ENCODE measurements at places on chromosomes 11 and 22.

DNA sequence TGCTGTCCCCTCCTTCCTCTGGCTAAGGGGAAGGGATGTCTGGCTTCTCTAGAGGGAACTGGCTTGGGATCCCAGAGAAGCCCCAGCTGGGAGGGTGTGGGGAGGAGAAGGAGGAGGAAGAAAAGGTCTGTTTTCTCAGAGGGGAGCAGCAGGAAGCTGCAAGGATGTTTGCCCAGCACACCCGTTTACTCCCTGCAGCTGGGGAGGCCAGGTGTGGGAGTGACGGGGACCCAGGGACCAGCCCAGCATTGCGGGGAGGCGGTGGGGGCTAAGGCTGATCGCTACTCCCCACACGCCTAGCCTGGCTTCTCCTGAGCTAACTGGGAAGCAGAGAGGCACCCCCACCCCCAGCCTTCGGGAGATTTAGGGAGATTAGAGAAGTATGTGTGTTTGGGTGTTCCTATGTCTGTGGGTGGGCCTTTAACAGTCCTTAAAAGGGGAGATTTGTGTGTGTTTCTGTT is 3.9 kb downstream of the CREB3L1 start:
- DNase-seq: no peak

DNA sequence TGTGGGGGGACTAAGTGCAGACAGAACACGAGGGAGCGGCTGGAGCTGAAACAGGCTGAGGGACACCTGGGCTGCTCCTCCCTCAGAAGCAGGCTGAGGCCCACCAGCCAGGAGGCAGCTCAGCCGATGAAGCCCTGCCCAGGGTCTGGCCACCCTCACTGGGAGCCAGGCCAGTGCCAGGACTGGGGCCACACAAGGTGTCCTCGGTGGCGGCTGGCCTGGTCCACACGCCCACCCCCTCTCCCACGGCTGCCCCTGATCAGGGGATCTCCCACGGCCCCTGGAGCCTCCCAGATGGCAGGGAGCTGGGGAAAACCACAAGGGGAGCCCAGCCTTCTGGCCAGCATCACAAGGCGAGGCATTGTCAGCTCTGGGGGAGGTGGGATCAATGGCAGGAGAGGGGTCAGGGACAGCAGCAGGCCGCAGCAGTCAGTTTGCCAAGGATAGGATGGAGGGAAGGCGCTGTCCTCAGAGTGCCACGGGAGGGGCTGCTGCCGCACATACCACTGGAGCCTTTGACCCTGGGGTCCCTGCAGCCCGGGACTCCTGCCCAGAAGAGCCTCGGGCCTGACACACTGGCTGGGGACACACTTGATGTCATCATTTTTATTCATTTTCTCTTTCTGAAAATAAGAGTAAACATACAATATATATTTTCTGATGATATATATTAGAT is 11.7 kb upstream of the RASL10A start:
- no peak for DNase-seq

DNA sequence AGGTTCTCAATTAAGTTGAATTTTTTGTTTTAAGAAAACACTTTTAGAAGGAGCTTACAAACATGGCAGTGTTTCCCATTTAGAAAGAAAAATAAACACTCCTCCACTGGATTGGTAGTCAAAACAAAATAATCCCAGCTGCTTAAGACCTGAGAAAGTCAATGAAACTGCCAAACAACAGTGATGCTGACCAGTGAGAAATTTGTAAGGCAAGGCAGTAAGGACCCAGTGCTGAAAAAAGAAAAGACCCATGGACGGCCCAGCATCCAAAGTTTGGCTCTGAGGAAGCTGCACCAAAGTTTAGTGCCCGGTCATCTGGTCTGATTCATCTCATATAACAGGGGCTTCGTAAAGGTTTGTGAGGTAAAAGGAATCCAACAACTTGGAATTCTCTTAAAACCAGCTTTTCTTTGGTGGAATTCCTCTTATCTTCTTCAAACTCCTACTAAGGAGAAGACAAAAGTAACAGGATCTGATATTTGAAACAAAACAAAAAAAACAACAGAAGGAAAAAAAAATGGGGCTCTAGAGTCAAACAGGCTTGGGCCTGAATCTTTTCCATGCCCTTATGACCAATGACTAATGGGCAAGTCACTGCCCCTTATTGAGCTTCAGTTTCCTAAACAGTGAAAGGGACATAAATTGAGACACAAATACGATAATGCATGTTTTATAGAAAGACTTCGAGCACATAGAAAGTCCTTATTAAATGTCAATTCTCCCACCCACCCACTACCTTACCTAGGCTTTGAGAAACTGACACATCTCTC is 383.0 kb upstream of the NARS2 start:
- DNase-seq: no peak

DNA sequence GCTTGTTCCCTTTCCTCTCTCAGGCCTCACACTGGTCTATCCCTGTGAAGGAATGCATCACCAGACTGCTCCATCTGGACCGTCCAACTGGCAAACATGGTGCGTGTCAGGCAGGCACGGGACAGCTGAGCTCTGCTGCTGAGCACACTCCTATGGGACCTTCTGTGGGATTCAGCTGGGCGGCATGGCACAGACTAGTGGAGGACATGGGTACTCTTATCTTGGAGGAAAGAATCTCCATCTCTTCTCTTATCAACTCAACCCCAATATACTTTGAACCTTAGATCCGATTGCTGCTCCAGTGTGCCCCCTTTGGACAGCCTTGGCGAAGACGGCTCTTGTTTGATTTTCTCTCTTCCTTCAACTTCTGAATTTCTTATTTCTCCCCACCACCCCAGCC is 593.6 kb downstream of the ETS1 start:
- DNase-seq: no peak

GRCh38 chr11:37811349-37811748 is 1213.3 kb upstream of the RAG2 start:
- DNase-seq: no peak

DNA sequence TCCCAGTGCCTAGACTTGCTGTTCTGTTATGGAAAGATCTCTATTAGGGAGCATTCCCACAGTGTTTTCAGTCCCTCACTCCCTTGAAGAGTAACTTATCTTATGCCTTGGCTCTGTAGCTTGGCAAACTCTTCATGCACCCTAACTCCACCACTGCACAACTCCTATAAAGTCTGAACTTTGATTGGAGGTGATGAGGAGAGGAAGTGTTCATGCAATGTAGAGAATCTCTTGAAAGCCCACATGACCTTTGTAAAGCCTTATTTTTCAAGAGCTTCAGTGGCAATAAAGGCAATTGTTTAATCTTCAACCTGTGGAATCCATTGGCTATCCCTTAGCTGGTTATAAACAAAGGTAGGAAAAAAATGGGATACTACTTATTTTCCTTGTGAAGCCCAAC is 176.2 kb downstream of the ETS1 start:
- DNase-seq: no peak

DNA sequence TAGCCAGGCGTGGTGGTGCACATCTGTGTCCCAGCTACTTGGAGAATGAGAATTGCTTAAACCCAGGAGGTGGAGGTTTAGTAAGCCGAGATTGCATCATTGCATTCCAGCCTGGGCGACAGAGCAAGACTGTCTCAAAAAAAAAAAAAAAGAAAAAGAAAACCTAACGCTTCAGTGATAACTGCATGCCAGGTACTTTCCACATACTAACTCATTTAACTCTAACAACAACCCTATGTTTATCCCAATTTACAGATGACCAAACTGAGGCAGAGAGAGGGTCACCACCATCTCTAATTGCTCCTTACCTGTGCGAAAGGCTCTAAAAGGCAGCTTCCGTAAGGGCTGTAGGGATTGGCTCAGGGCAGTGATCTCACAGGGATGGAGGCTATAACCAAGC is 11.6 kb downstream of the PISD start:
- no peak for DNase-seq

GRCh38 chr11:11993839-11994238 is 14.6 kb downstream of the DKK3 start:
- DNase-seq: no peak

DNA sequence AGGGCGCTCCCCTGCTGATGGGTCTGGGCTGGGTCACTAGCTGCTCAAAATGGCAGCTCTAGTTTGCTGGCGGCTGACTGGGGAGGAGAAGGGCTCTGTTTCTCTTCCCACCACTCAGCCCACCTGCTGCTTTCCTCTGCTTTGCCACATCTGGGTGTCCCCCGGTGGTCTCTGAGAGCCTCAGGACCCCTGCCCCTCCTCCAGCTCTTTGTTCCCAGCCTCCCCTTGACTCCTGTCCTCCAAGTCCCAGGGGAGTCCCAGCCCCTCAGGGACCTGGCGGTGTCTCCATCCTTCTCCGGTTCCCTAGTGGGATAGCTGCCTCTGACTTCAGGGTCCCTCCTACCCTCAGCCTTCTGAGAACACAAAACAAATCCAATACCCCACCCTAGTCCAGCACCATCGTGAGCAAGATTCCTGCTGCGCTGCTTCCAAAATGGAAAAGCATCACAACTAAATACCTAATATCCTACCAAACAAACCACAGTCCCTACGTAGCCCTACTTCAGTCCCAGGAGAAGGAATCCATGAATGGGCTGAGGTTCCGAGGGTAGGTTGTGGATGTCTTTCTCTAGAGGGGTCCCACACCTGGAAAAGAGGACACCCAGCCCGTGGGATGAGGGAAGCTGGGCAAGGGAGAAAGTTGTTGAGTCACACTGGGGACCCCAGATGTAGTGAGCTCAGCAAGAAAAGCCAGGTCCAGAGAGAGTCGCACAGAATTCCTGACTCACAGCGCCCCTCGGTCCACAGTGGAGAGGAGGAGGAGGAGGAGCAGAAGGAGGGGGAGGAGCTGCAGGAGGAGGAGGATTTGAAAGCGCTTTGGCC is 45.0 kb upstream of the NNMT start:
- no peak for DNase-seq

- no peak for DNase-seq
These were observed 1.1 kb downstream of the TAF1D start for GRCh38 chr11:93740031-93740729.

DNA sequence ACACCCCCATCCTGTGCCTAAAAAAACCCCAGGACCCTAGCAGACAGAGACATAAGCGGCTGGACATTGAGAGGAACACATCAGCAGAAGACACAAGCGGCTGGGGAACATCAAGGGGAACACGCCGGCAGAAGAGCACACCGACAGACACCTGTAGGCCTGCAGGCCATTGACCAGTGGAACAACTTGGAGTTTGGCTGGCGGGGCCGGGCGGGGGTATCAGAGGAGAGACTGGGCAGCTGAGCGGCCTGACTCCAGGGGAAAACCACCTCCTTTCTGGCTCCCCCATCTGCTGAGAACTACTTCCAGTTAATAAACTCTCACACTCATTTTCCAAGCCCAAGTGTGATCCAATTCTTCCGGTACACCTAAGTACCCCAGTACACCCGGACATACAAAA is 264.7 kb upstream of the ISX start:
- DNase-seq: no peak

DNA sequence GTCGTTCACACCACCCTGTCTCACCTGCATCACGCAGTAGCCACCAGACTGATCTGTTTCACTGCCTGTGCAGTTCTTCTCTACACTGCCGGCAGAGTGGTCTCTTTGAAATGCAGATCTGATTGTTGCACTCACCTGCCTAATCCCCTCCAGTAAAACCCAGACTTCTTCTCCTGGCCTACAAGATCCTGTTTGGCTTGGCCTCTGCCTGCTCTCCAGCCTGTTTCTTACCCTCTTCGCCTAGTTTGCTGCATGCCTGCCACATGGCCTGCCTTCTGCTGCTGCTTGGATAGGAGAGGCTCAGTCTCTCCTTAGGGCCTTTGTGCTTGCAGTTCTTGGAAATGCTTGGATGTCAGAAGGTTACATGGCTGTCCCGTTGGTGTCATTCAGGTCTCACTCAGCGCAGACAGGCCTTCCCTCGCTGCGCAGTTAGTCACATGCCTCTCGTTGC is 42.0 kb downstream of the PACS1 start:
- no peak for DNase-seq

GRCh38 chr11:70603114-70603755 is 204.9 kb downstream of the CTTN start:
- no peak for DNase-seq

- peak; percentile 44 for DNase-seq
These were observed 5.7 kb downstream of the PIK3IP1 start for GRCh38 chr22:31286360-31287255.

GRCh38 chr11:19670030-19670791 is 42.4 kb upstream of the NAV2 start:
- DNase-seq: no peak

- no peak for DNase-seq
These were observed 25.5 kb downstream of the LDLRAD3 start for GRCh38 chr11:35969089-35970042.

DNA sequence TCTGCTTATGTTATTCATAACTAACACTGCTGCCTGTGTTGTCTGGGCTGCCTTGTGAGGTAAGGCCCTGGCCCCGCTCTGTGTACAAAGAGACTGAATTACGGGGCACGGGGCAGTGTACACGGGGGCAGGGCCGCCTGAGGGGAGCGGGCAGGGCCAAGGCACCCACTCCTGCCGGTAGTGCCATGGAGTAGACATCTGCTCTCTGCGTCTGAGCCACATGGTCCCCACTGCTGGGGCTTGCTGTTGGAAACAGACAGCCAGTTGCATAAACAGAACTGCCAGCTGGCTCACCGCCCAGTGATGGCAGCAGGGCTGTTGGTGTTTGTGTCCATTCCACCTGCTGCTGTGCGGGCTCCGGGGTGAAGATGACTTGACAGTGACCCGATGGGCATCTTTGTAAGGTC is 19.8 kb downstream of the FAM118A start:
- no peak for DNase-seq

- DNase-seq: no peak
These were observed 30.9 kb downstream of the USP35 start for GRCh38 chr11:78219493-78220217.

- DNase-seq: no peak
These were observed 4.2 kb upstream of the OR52J3 start for GRCh38 chr11:5042091-5042490.
